Stimulated activated CD8-positive, alpha-beta memory T cell treated with anti-CD3 and anti-CD28 coated beads, Interleukin-15, amount 100 ng/mL, for 48 hours (primary cell): ENCODE measurements at places on chromosomes 7 and 10.

- DNase-seq = no peak
Measured at GRCh38 chr7:16268821-16269768, 152.2 kb downstream of the CRPPA start.

- DNase-seq = no peak
Measured at GRCh38 chr10:86104611-86105145, 261.9 kb downstream of the GRID1 start.

GRCh38 chr7:54349229-54349628 lies 192.9 kb upstream of the VSTM2A start:
- DNase-seq = no peak

GRCh38 chr10:126104767-126105166 lies 208.4 kb downstream of the FANK1 start:
- DNase-seq = no peak

- no peak for DNase-seq
Measured at GRCh38 chr7:157521752-157522151, 184.9 kb downstream of the DNAJB6 start.

DNA sequence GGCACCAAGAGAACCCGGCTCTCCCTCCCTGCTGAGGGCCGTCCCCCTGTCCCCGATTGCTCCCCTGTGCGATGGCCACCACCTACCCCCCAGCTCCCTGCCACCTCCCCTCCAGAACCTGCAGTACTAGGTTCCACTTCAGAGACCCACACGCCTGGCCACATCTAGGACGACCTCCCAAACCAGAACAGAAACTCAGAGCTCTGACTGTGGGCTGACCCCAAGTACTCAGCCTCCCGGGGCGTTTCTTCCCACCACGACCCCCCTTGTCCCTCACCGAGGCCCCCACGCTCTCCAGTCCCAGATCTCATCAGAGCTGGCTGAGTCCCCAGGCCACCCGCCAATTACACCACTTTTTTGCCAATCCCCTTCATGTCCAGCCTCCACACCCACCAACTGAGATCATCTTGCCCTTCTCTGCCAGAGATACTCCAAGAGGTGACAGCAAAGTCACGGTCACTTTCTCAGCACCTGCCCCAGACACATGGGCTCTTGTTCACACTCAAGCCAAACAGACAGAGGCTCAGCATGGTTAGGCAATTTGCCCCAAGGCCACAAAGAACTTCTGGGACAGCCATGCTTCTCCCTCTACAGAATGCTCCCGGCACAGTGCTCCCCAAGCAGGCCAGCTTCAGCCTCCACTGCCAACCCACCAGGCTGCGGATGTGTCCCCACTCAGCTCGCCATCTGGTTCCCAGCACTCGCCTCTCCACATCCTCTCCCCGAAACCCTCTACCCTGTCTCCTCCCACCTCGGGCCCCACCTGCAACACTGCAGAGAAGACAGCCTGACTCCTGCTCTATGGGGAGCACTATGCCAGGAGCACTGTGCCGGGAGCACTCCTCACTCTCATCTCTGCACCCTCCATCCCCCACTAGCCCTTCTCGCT lies 4.7 kb downstream of the TMEM120A start:
- no peak for DNase-seq

DNA sequence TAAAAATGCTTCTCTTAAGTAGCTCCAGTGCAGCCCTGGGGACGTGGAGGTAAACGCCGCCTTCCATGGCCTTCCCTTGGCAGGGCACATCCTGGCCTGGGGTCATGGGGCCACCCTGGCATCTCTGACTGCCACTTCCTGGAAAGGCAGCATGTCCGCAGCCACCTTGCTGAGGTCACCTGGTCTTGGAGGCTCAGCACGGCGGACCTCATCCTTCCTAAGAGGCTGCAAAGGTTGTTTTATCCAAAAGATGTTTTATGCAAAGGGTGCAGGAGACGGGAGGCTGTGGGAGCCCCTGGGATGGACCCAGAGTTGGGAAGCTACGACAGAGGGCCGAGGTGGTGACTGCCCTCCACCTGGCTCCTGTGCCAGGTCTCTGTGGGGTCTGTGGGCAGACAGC lies 106.0 kb downstream of the TCERG1L start:
- no peak for DNase-seq

GRCh38 chr7:91603707-91604106 lies 276.8 kb downstream of the MTERF1 start:
- no peak for DNase-seq

GRCh38 chr7:44740055-44740454 lies 8.6 kb upstream of the ZMIZ2 start:
- DNase-seq = no peak

DNA sequence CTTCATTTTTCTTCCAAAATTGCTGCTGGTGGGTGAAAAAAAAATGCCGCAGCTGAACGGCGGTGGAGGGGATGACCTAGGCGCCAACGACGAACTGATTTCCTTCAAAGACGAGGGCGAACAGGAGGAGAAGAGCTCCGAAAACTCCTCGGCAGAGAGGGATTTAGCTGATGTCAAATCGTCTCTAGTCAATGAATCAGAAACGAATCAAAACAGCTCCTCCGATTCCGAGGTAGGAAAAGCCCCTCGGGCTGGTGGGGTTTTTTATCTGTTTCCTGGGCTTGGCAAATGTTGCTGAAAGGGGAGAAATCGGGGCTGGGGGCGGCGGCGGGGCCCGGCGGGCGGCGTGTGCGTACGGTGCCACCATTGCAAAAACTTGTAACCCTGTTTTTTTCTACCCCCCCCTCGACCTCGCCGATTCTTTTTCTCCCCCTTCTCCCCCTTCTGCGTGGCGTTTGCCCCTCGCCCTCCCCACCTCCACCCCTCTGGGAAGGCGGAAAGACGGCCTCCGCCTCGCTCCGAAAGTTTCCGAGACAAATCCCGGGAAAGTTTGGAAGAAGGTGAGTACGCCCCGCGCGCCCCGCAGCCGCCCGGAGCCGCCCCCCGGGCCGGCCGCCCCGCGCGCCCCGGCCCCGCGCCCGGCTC lies 789 bp downstream of the TCF7L2 start:
- no peak for DNase-seq

DNA sequence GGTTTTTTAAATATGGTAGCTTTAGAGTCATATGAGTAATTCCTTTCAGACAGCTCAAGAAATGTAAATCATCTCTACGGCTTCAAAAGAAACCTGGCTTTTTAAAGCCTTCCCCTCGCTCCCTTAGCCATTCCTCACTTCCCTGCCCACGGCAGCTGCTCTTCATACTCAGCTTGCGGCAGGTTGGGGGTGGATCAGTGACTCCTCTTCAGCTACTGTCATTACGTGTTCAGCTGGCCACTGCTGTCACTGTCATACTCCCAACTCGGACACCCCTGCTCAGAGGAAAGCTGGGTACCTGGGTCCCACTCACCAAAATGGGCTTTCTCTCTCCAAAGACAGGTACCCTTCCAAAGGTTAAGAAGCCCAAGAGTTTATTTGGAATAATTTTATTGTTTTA lies 6.6 kb downstream of the YWHAG start:
- no peak for DNase-seq

DNA sequence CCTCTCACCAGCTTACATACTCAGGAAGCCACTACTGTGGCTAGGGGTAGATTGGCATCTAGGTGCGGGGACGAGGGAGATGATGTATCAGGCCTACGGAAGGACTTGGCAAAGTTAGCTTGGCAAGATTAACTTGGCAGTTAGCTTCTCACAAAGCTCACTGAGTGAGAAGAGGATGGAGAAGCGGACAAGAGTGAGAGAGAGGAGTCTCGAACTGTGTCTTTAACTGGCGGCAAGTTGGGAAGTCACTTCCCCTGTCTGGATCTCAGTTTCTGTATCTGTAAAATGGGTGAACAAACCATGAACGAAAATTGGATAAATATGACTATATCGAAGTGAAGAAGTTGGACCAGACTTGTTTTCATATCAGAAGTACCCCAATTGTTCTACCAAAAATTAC lies 9.5 kb upstream of the MLXIPL start:
- no peak for DNase-seq

DNA sequence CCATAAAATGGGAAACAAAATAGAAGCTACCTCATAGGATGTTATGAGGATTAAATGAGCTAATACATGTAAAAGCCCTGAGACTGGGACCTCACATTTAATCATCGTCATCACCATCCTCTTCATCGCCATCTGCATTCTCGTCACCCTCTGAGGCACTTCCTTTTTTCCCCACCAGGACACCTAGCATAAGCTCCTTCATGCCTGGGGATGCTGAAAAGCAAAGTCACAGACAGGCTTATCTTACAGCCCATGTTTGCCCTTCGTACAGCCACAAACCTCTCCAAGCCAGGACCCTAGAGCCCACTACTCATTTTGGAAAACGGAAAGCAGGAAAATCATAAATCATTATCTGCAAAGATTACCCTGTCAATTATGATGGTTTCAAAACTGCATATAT lies 249.6 kb downstream of the GPAM start:
- no peak for DNase-seq

- no peak for DNase-seq
Measured at GRCh38 chr7:33642312-33642711, 263.0 kb upstream of the BMPER start.

DNA sequence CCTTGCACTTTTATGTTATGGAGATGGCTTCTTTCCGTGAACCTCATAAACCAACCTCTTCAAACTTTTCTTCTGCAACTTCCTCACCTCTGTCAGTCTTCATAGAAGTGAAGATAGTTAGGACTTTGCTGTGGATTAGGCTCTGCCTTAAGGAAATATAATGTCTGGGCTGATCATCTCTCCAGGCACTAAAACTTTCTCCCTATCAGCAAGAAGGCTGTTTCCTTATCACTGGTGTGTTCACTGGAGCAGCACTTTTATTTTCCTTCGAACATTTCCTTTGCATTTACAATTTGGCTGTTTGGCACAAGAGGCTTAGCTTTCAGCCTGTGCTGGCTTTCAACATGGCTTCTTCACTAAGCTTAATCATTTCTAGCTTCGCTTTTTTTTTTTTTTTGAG lies 52.8 kb downstream of the ESYT2 start:
- no peak for DNase-seq

DNA sequence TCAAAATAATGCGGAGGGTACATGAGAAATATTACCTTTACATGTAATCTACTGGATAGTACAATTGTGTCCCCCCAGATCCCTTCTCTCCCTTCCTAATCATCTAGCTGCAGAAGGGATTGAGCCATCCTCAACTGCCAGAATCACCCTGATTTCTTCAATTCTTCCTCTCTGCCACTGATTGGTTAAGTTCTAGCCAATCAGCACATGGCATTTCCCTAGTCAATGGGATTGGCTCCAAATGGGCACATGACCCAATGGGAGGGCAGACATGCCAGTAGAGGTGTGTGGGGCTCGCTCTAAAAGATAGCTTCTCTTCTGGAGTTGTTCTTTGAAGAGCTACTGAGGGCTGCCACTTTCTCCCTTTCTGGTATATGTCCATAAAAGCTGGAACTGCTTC lies 20.9 kb upstream of the UBE3C start:
- DNase-seq = no peak

DNA sequence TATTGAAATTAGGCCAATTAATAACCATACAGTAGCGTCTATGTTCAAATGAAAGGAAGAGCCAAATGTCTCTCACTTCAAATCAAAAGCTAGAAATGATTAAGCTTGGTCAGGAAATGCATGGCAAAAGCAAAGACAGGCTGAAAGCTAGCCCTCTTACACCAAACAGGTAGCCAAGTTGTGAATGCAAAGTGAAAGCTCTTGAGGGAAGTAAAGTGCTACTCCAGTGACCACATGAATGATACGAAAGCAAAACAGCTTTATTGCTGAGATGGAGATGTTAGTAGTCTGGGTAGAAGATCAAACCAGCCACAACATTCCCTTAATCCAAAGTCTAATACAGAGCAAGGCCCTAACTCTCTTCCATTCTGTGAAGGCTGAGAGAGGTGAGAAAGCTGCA lies 123.8 kb downstream of the TEX36 start:
- DNase-seq = no peak

- no peak for DNase-seq
Measured at GRCh38 chr10:9289811-9290210, 1235.3 kb downstream of the GATA3 start.

DNA sequence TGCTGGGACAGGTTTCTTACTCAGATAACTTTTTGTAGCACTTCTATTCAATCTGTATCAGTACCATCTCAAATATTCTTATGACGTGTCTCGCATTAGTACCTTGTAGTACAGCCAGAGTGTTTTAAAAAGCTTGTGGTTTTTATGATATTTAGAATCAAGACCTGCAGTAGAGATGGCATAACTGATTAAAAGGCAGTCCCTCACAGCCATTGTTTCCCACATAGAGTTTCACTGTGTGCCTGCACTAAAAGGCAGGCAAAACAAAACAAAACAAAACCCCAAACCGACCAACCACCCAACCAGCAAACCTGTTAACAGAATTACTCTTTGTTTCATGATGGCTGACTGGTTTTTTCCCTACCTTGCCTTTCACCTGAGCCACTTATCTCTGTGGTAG lies 221.3 kb upstream of the DGKB start:
- DNase-seq = no peak

- DNase-seq = no peak
Measured at GRCh38 chr7:16813232-16813616, 8.4 kb upstream of the AGR2 start.

GRCh38 chr7:17590221-17590620 lies 291.8 kb downstream of the AHR start:
- no peak for DNase-seq

DNA sequence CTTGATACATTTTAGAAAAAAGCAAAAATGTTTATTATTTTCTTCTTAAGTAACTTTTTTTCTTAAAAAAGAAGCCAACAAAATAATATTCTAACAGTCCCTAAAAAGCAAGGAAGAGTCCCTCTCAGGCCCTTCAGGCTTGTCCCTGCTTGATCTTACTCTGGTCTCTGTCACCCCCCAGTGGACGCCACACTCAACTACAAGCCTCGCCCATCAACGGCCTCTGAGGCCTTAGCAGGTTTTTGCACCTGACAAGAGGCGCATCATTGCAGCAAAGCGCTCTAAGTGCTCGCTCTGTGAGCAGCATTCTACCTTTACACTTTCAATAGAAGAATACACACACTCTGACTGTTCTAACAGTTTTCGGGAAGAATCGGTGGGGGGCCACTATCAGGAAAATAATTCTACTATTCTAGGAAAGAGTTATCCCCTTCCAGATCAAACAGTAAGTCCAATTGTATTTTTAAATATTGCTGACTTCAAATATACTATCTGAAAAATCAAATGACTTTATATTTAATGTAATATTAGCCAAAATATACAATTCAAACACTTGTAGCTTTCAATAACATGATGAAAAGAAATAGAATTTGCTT lies 139.2 kb downstream of the USP6NL start:
- peak; percentile 45 for DNase-seq

DNA sequence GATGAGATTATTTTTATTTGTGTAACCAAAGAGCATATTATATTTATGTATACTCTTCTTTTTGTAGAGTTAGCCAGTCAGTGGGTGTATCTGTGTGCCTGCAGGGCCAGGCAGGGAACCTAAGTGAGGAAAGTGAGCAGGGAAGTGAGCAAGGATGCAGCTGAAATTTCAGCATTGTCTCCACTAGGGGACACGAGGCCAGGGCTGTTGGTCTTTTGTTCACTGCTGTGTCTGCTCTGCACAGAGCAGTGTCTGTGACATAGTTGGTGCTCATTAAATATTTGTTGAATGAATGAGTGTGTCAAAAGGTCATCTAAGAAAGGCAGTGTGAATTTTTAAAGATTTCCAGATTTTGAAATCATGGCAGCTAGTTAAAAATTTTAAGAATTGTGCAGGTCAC lies 51.8 kb downstream of the SUGCT start:
- no peak for DNase-seq
